ENCODE measurements at places on chromosomes 3 and 15. TPM values are rescaled to one million over a fixed set of nuclear protein-coding genes. Genes with fewer than 3 reads are reported as not detected.
A peak's percentile ranks its signal among the peaks of the same experiment; 100 is the strongest.

Gene SNTN
- polyA plus RNA-seq: not detected

Gene MME
- 126 TPM for polyA plus RNA-seq

Gene SLC12A1
- 370 TPM for polyA plus RNA-seq

Gene KLHL40
- not detected for polyA plus RNA-seq

Gene SPTSSB
- polyA plus RNA-seq: 0.52 TPM

Gene TP53BP1
- 15.9 TPM for polyA plus RNA-seq

Gene SLCO2A1
- polyA plus RNA-seq: 27.2 TPM

Gene EXD1
- polyA plus RNA-seq: not detected

Gene ESYT3
- polyA plus RNA-seq: 1.5 TPM

Gene THSD4
- 9.4 TPM for polyA plus RNA-seq

Gene ST3GAL6
- polyA plus RNA-seq: 20.8 TPM

DNA sequence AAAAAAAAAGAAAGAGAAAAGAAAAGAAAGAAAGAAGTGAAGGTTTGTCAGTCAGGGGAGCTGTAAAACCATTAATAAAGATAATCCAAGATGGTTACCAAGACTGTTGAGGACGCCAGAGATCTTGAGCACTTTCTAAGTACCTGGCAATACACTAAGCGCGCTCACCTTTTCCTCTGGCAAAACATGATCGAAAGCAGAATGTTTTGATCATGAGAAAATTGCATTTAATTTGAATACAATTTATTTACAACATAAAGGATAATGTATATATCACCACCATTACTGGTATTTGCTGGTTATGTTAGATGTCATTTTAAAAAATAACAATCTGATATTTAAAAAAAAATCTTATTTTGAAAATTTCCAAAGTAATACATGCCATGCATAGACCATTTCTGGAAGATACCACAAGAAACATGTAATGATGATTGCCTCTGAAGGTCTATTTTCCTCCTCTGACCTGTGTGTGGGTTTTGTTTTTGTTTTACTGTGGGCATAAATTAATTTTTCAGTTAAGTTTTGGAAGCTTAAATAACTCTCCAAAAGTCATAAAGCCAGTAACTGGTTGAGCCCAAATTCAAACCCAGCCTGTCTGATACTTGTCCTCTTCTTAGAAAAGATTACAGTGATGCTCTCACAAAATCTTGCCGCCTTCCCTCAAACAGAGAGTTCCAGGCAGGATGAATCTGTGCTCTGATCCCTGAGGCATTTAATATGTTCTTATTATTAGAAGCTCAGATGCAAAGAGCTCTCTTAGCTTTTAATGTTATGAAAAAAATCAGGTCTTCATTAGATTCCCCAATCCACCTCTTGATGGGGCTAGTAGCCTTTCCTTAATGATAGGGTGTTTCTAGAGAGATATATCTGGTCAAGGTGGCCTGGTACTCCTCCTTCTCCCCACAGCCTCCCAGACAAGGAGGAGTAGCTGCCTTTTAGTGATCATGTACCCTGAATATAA lies 2.0 kb downstream of the B2M start:
- no peak for DNase-seq
- peaks cover 3% of the 10 kb centered on the region for H3K4me1 ChIP-seq
- H3K27me3 ChIP-seq: no peaks in the 10 kb centered on the region
- no peak overlapping the region for H3K27ac ChIP-seq
- H3K36me3 ChIP-seq: peaks cover 25% of the 10 kb centered on the region

DNA sequence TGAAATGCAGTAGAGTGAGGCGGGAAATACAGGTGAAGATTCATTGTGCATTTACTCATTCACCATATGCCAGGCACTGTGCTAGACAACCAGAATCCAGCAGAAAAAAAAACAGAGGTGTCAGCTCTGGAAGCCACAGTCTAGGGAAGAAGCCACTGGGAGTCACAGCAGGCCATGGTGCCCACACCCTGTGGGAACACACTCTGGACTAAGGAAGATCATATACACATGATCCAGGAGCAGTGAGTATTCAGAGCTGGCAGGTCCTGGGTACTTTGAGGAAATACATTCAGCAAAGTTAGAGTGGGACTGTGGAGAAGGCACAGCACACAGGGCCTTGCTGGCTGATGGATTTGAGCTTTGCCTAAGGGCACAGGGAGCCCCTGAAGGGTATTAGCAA lies 14.8 kb downstream of the FAM240A start:
- no peaks in the 10 kb centered on the region for H3K36me3 ChIP-seq
- H3K4me1 ChIP-seq: peaks cover 5% of the 10 kb centered on the region
- H3K27me3 ChIP-seq: no peaks in the 10 kb centered on the region
- peak overlapping the region; percentile 7 for H3K27ac ChIP-seq

DNA sequence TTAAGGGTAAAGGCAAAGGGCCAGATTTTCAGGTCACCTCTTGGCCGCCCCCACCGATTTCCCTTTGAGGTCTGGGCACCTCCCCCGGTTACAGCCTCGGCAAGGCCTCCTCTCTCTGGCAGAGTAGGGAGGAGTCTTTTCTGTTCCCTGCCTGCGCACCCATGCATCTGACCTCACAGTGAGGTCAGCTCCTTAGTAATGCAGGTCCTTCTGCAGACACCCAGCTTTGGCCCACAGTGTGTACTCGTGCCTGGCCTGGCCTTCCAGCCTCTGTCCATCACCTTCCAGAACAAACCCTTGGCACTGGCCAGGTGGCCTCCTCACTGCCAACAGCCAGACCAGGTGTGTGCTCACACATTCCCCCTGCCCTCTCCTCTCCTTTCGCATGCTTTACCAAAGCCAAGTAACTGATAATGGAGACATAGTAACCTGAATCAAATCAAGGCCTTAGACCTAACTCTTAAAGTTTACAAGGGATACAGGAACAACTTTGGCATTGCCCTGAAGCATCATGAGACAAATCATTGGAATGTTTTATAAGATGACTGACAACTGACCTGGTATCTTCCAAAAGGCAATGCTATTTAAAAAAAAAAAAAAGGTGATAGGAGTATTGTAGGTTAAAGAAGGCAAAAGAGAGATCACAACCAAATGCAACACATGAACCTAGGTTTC lies 61.3 kb downstream of the CORO2B start:
- H3K4me3 ChIP-seq: no peak overlapping the region
- DNase-seq: no peak
- no peak overlapping the region for H3K27ac ChIP-seq
- H3K4me1 ChIP-seq: no peaks in the 10 kb centered on the region

DNA sequence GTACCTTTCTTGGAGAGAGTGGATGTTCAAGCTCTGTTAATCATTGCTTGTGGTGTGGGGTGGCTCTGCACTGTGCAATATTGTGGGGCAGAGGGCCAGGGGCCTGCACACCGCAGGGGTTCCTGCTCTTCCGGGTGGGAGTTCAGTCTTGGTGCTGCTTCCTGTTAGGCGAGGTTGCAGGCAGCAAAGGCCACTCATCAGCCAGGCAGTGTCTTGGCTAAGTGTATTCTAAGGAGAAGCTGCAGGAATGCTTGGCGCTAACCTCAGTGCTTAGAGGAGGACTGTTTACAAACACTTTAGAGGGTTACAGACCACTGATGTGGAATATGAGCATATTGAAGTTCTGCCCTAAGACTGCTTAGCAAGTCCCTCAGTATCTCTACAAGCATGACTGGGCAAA lies 81.7 kb downstream of the CEP63 start:
- no peak overlapping the region for H3K4me3 ChIP-seq
- no peaks in the 10 kb centered on the region for H3K27me3 ChIP-seq
- no peak overlapping the region for H3K27ac ChIP-seq
- no peaks in the 10 kb centered on the region for H3K36me3 ChIP-seq

DNA sequence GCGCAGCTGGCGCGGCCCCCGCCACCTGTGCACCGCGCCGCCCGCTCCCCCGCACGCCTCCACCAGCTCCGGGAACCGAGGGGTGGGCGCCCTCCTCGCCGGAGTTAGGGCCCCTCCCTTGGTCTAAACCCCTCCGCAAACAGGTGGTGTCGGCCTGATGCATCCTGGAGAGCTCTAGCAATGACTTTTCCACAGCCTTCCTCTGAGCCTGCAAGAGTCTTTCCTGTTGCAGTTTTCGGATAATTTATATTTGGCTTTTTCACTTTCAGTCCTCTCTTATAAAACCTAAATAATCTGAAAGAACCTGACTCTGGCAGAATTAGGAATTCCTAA lies 334 bp upstream of the IGSF11 start:
- no peaks in the 10 kb centered on the region for H3K27me3 ChIP-seq
- peak overlapping the region; percentile 64 for H3K4me3 ChIP-seq
- DNase-seq: no peak
- H3K36me3 ChIP-seq: no peaks in the 10 kb centered on the region

DNA sequence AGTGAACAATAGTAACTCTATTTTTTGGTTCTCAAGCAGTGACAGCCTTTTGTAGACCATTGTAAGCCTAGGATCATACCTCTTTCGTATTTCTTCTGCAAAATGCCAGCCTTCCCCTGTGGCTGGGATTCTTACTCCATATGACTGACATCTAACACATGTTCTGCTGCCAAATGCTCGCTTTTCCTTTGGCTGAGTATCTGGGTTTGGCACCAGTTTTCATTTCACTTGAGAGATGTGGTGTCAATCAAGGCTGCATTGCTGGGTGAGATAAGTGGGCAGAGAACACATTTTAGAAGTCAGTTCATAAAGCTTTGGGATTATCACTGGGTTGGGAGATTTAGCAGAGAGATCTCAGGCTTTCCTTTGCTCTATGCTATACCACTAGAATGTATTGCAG lies 514.7 kb upstream of the SGO1 start:
- H3K27ac ChIP-seq: no peak overlapping the region
- H3K27me3 ChIP-seq: no peaks in the 10 kb centered on the region
- no peaks in the 10 kb centered on the region for H3K4me1 ChIP-seq

- no peaks in the 10 kb centered on the region for H3K27me3 ChIP-seq
- H3K4me1 ChIP-seq: no peaks in the 10 kb centered on the region
- no peaks in the 10 kb centered on the region for H3K36me3 ChIP-seq
- no peak overlapping the region for H3K4me3 ChIP-seq
- no peak for DNase-seq
Observed at GRCh38 chr3:95389725-95390313, 1327.0 kb downstream of the NSUN3 start.

DNA sequence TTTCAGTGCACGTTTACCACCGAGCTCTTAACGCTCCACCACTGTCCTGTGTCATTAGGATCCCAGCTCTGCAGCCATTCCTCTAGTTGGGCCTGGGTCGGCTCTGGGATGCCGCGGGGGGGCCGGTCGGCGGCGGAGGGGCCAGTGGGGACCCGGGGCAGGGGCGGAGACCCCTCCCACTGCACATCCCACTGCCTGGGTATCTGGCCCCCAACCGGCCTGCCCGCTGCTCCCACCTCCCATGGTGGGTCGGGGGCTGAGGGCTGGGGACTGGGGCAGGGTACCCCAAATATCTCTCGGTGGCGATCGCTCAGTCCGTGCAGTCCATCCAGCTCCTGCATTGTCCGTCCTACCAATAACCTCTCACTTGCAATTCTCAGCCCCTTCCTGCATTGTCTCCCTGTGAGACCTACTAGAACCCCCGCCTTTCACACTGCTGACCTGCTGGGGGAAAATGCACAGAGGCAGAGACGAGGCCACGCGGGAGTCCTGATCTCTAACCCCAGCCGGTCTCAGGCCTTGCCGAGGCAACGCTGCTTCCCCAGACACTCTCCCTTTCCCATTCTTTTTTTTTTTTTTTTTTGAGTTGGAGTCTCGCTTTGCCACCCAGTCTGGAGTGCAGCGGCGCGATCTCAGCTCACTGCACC lies 24.0 kb upstream of the MUC20 start:
- DNase-seq: no peak
- H3K4me3 ChIP-seq: no peak overlapping the region
- no peak overlapping the region for H3K27ac ChIP-seq
- H3K4me1 ChIP-seq: no peaks in the 10 kb centered on the region
- peaks cover 48% of the 10 kb centered on the region for H3K36me3 ChIP-seq

DNA sequence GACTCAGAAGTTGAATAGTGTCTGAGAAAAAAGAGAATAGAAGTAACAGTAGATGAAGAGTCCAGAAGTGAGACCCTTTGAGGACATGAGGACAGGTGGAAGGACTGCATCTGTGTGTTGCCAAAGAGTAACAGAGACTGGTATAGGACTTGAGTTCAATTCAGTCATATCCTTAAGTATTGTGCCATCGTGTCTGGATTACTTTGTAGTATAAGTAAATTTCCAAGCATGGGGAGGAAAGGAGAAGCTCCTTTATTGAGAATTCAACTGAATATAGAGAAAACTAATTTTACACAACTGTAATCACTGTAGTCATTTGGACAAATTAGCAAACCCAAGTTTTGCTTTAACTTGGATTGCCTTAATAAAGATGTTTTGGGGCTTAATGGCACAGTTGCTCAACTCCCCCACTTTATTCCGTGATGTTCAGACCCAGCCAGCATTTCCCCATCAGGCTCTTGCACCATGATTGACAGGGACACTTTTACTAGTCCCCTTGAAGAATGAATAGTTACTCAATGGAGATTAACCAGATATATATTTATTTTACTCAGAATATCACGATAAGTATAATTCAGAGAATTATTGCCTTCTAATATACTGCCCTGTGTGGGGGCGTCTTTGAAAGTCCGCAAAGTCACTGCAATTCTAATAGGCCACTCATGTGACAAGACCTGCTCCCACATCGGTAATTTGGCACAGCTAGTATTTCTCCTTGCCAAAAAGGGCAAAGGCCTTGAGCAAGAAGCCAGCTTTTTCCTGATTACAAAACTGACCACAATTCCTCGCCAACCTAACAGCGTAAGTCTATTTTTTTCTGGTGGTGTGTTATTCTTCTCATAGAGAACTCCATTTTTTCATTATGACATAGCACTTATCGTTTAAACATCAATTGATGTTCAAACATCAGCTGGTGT lies 61.3 kb downstream of the PPARG start:
- no peak for DNase-seq
- no peaks in the 10 kb centered on the region for H3K36me3 ChIP-seq
- no peaks in the 10 kb centered on the region for H3K27me3 ChIP-seq
- H3K4me3 ChIP-seq: peak overlapping the region; percentile 62
- H3K27ac ChIP-seq: peak overlapping the region; percentile 12

DNA sequence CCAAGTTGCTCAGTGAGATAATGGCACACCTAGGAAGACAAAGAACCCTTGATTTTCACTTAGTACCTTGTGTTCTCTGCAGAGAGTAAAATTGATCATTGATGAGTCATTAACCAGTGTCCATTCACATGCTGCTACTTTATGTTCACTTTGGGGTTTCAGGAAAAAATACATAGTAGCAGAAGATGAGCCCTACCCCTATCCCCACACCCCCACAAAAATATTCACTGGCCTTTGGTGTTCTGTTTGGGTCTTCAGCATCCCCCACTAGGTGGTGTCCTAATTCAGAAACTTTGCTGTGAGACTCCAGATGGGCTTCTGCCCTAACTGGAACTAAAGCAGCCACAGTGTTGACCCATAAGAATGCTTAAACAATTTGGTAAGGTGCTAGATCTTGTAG lies 178.8 kb downstream of the KLHL25 start:
- peak; percentile 78 for DNase-seq
- H3K4me1 ChIP-seq: peaks cover 16% of the 10 kb centered on the region
- no peak overlapping the region for H3K4me3 ChIP-seq
- no peaks in the 10 kb centered on the region for H3K27me3 ChIP-seq

DNA sequence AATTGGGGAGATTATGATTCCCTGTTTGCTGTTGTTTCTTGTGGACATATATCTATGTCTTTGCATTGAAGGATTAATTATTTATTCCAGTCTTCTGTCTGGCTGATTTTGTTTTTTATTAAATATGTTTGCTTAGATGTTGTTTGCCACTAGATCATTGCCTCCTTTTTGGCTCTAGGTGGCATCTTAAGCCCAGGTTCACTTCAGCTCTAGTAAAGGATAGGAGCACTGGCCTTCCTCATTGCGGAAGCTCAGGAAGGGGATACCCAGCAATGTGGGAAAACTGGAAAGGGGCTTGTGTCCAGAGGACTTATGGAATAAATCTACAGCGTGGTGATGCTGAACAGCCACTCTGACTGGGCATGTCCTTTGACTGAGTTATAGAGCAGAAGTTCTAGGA lies 821.6 kb downstream of the PDCD6IP start:
- no peak for DNase-seq
- H3K27me3 ChIP-seq: no peaks in the 10 kb centered on the region
- H3K4me3 ChIP-seq: no peak overlapping the region
- no peaks in the 10 kb centered on the region for H3K36me3 ChIP-seq
- no peak overlapping the region for H3K27ac ChIP-seq

Data from kidney (tissue), 22 donors.